ENCODE measurements at places on chromosomes 3 and 15.

DNA sequence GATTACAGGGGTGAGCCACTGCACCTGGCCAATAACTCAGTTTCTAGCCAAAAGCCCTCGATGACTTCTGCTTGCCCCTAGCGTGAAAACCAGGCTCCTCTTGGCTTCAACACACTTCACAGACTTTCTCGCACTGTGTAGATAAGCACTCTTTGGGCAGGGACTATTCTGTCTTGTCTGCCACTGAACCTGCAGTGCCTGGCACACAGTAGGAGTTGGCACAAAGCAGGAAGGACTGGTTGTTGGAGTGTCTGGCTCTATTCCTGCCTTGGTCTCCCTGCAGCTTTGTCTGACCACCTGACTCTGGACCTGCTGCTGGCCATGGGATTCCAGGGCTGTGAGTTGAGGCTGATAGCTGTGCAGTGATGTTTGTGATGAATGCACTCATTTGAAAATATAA is 46.4 kb upstream of the RGMA start:
- DNase-seq: no peak

- DNase-seq: no peak
Measured at GRCh38 chr3:12970684-12971083, 102.5 kb downstream of the IQSEC1 start.

- no peak for DNase-seq
Measured at GRCh38 chr3:179150610-179151009, 2.5 kb downstream of the PIK3CA start.

- no peak for DNase-seq
Measured at GRCh38 chr15:76363251-76363650, 26.7 kb downstream of the ISL2 start.
